ENCODE measurements at places on chromosomes 16 and 17.

- no peaks in the 10 kb centered on the region for H3K27me3 ChIP-seq
- H3K27ac ChIP-seq = no peak overlapping the region
- no peak for DNase-seq
Measured at GRCh38 chr16:1895949-1896675, 22.1 kb downstream of the HS3ST6 start.

- peaks cover 33% of the 10 kb centered on the region for H3K27me3 ChIP-seq
- H3K4me1 ChIP-seq = no peaks in the 10 kb centered on the region
- H3K36me3 ChIP-seq = no peaks in the 10 kb centered on the region
- no peak for DNase-seq
- H3K27ac ChIP-seq = no peak overlapping the region
- peak overlapping the region; percentile 50 for H3K4me3 ChIP-seq
Measured at GRCh38 chr16:73058616-73059409, 10.9 kb upstream of the ZFHX3 start.

GRCh38 chr17:81386646-81387099 is 8.6 kb upstream of the BAHCC1 start:
- no peaks in the 10 kb centered on the region for H3K4me1 ChIP-seq
- H3K27ac ChIP-seq = peak overlapping the region; percentile 54
- peaks cover 45% of the 10 kb centered on the region for H3K27me3 ChIP-seq

GRCh38 chr17:29331708-29332085 is 37.7 kb upstream of the NUFIP2 start:
- no peaks in the 10 kb centered on the region for H3K36me3 ChIP-seq
- no peaks in the 10 kb centered on the region for H3K4me1 ChIP-seq
- no peak for DNase-seq
- no peaks in the 10 kb centered on the region for H3K27me3 ChIP-seq
- no peak overlapping the region for H3K4me3 ChIP-seq
- no peak overlapping the region for H3K27ac ChIP-seq

GRCh38 chr16:60642956-60643355 is 1393.3 kb downstream of the CDH8 start:
- H3K4me1 ChIP-seq = no peaks in the 10 kb centered on the region
- no peaks in the 10 kb centered on the region for H3K36me3 ChIP-seq
- no peak overlapping the region for H3K4me3 ChIP-seq
- H3K27ac ChIP-seq = no peak overlapping the region
- no peaks in the 10 kb centered on the region for H3K27me3 ChIP-seq
